ENCODE measurements at places on chromosomes 1 and 21.

- DNase-seq = no peak
These were observed 1.8 kb upstream of the MCOLN2 start for GRCh38 chr1:84998642-84999280.

- DNase-seq = no peak
These were observed 33.3 kb downstream of the TMEM51 start for GRCh38 chr1:15186846-15187151.

GRCh38 chr1:228781161-228781808 is 46.0 kb downstream of the RHOU start:
- DNase-seq = no peak

DNA sequence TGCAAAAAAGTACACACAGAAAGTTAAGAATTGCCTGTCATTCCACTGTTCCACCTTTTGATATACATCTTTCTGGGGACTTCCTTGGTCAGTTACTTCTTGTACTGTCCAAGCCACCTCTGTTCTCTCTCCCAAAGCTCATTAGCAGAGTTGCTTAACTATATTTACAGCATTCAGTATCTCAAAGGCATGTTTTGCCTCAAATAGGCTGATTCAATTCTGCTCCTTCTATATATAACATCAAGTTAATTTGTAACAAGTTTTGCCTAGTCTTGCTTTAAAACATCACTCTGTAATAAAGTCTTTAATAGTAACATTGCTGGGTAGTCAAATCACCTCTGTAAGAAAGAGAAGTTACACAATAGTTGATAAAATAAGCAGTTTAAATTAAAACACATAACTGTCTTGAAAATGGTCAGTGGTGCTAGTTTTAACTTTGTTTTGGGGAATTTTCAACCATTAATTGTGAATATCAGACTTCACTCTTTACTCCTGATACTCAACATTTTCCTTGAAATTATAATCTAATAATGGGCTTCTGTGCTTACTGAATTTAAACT is 35.7 kb downstream of the EDARADD start:
- no peak for DNase-seq

DNA sequence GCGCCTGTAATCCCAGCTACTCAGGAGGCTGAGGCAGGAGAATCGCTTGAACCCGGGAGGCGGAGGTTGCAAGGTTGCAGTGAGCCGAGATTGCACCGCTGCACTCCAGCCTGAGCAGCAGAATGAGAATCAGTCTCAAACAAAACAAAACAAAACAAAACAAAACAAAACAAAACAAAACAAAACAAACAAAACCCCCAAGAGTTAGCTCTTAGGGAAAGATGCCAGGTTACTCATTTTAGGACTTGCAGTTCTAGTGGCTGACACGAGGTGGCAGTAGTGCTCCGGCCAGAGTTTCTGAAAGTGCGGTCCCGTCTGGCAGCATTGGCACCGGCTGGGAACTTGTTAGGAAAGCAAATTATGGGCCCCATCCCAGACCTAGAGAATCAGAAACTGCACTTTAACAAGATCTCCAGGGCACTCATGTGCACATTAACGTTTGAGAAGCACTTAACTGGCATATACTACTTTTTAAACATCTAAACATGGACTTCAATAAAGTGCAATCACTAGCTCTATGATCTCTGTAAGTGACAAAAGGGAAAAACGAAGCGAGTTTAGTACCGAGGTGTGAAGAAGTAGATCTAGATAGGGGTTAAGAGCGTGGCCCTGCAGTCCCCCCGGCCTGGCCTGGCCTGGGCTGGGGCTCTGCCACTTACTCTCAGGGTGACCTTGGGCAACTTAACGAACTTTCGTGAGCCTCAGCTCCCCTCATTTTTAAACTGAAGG is 41.9 kb upstream of the TNFRSF1B start:
- peak; percentile 29 for DNase-seq

DNA sequence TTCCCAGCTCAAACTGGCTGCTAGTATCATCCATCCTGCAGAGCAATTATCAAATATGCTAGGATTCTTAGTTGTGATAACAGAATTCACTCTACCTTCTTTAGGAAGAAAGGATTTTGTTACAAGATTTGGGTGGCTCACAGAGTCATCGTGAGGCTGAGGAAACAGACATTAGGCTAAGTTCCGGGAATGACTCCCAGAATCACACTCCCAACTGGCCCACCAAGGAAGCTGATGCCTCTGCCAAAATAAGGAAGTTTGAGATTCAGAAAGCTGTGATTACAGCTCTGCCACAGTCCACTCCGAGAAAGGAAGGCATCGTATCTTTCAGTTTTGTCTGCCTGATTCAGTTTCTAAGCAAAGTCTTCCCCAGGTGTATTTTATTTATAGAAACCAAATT is 50.6 kb upstream of the LYPLAL1 start:
- DNase-seq = no peak

DNA sequence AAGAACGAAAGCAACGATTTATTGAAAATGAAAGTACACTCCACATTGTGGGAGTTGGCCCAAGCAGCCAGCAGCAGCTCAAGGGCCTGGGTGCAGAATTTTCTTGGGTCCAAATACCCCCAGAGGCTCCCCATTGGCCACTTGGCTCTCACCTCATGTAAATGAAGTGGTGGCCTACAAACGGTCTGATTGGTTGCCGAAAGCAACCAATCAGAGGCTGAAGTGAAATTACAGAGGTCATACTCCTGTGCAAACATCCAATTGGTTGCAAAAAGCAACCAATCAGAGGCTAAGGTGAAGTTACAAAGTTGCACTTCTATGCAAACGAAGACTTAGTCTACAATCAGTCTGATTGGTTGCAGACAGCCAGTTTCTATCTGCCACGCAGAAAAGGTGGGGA is 31.9 kb downstream of the FAM163A start:
- DNase-seq = no peak

DNA sequence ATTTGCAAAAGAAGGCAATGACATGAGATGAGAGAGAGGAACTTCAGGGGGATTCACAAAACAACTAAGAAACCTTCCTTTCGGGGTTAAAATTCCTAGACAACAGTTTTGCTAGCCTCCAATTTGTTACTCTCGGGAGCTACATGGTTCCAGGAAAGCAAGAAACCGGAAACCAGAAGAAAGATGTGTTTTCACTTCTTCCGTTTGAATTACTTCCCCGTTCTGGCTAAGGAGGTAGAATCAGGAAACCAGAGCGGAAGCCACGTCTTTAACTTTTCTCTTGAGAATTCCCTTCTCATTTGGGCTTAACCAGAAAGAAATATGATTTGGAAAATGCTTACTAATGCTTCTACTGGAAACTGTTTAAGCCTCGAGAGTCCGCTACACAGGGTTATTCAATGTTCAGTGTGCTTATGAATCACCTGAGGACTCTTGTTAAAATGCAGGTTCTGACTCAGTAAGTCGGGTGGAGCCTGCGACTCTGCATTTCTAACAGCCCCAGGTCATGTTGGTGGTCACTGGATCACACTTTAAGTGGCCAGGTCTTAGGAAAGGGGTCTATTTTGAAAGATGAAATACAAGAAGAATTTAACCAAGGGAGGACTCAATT is 43.5 kb upstream of the MCOLN3 start:
- DNase-seq = no peak

- DNase-seq = no peak
These were observed 821.3 kb downstream of the USP25 start for GRCh38 chr21:16550917-16551741.
